ENCODE measurements at places on chromosomes 12 and 14.
A peak's percentile ranks its signal among the peaks of the same experiment; 100 is the strongest.

DNA sequence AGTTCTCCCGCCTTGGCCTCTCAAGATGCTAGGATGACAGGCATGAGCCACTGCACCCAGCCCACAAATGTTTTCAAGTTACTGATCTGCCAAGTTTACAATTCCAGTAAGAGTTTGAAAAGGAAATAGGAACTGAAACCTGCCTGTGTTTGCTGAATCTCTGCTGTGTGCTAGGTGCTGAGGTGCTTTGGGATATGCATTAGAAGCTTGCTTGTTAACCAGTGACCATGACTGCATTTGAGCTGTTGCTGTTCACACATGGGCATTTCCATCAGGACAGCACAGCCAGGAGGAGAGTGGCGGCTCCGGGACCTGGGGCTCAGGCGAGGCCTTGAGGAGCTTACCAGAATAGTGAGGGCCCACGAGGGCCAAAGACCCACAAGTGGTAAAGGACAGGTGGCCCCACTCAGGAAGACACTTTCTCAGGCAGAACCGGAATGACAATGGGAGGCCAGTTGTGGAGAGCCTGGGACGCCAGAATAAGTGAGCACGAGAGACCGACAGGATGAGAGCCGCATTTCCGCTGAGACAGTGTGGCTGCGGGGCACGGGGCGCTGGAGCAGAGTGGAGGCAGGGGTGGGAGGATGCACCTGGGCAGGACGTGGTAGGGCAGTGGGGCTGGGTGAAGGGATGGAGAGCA, 54.5 kb upstream of the MMP17 start:
- no peaks in the 10 kb centered on the region for H3K27me3 ChIP-seq
- H3K27ac ChIP-seq = no peak overlapping the region
- peaks cover 11% of the 10 kb centered on the region for H3K36me3 ChIP-seq
- H3K4me1 ChIP-seq = no peaks in the 10 kb centered on the region
- no peak for DNase-seq

- H3K27ac ChIP-seq = peak overlapping the region; percentile 55
- peaks cover 11% of the 10 kb centered on the region for H3K36me3 ChIP-seq
- peaks cover 58% of the 10 kb centered on the region for H3K4me1 ChIP-seq
- peak; percentile 55 for DNase-seq
These were observed 14.1 kb downstream of the PPFIBP1 start for GRCh38 chr12:27537855-27538675.

DNA sequence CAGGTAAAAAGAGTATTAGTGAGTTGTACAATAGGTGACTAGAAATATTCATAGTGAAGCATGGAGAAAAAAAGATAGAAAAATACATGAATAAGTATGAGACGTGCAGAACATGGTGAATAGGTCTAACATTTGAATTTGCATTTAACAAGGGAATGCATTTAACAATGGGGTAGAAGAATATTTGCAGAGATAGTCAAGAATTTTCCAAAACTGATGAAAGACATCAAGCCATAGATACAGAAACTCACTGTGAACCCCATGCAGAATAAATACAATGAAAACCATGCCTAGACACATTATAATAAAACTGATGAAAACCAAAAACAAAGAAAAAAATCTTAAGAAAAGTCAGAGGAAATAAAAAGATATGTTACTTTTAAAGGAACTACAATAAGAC, 184.8 kb downstream of the KTN1 start:
- H3K4me3 ChIP-seq = no peak overlapping the region
- no peak for DNase-seq
- no peak overlapping the region for H3K27ac ChIP-seq
- H3K27me3 ChIP-seq = peaks cover 6% of the 10 kb centered on the region
- H3K4me1 ChIP-seq = no peaks in the 10 kb centered on the region
- no peaks in the 10 kb centered on the region for H3K36me3 ChIP-seq

- no peak overlapping the region for H3K27ac ChIP-seq
- no peak for DNase-seq
- no peak overlapping the region for H3K4me3 ChIP-seq
- no peaks in the 10 kb centered on the region for H3K36me3 ChIP-seq
- H3K27me3 ChIP-seq = peaks cover 22% of the 10 kb centered on the region
These were observed 34.9 kb upstream of the JDP2 start for GRCh38 chr14:75392686-75393641.

GRCh38 chr12:108046135-108046534, 83.0 kb upstream of the WSCD2 start:
- H3K4me1 ChIP-seq = no peaks in the 10 kb centered on the region
- H3K27ac ChIP-seq = no peak overlapping the region
- H3K4me3 ChIP-seq = no peak overlapping the region
- H3K27me3 ChIP-seq = no peaks in the 10 kb centered on the region
- H3K36me3 ChIP-seq = no peaks in the 10 kb centered on the region

DNA sequence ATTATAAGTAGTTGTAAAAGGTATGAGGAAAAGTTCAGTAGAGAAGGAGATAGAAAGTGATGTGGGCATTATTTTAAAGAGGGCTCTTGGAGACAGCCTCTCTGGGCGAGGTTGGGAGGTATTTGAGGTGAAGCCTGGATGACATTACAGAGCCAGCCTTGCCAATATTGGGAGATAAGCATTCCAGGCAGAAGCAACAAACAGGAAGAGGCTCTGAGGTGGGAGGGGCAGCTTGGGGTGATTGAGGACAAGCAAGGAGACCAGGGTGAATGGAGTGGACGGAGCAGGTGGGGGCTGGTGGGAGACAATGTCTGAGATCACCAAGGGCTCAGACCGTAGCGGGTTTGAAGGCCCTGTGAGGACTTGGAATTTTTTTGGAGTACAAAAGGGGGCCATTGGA, 87.3 kb downstream of the DYRK2 start:
- no peaks in the 10 kb centered on the region for H3K27me3 ChIP-seq
- no peak overlapping the region for H3K4me3 ChIP-seq
- no peak for DNase-seq
- no peaks in the 10 kb centered on the region for H3K4me1 ChIP-seq
- no peak overlapping the region for H3K27ac ChIP-seq

DNA sequence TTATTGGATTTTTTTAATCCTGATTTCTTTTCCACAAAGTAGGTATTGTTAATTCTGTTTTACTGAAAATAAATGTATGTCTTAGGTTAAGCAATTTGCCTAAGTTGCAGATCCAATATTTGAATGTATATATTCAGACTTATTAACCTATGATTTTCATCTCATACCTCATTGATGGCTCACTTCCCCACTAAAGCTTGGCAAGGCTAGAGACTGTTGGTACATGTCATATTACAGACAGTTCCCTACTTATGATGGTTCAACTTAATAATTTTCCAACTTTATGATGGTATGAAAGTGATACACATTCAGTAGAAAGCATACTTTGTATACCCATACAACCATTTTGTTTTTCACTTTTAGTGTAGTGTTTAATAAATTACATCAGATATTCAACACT, 33.2 kb upstream of the KCNH3 start:
- no peaks in the 10 kb centered on the region for H3K27me3 ChIP-seq
- DNase-seq = peak; percentile 47
- no peak overlapping the region for H3K4me3 ChIP-seq
- peaks cover 15% of the 10 kb centered on the region for H3K4me1 ChIP-seq

- no peak overlapping the region for H3K4me3 ChIP-seq
- DNase-seq = no peak
- H3K36me3 ChIP-seq = no peaks in the 10 kb centered on the region
- no peaks in the 10 kb centered on the region for H3K27me3 ChIP-seq
- H3K27ac ChIP-seq = no peak overlapping the region
These were observed 10.6 kb upstream of the LBHD2 start for GRCh38 chr14:103073367-103073875.

DNA sequence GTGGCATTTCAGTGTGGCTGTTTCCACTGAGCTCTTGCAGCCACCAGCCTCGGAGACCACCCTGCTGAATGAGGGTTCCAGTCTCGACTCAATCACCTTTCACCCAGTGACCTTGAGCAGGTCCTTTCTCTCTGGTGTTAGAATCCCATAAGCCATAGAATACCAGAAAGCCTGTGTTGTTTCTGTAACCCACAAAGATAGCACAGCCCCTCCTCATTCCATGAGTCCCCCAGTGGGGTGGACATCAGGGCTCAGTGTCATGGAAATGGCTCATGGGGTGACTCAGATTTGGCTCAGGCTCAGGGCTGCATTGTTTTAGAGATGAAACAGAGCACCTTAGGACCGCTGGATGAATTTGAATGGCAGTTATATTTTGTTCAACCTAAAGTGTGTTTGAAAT, 171.5 kb downstream of the PTPN11 start:
- no peaks in the 10 kb centered on the region for H3K27me3 ChIP-seq
- H3K36me3 ChIP-seq = no peaks in the 10 kb centered on the region
- H3K4me3 ChIP-seq = no peak overlapping the region

DNA sequence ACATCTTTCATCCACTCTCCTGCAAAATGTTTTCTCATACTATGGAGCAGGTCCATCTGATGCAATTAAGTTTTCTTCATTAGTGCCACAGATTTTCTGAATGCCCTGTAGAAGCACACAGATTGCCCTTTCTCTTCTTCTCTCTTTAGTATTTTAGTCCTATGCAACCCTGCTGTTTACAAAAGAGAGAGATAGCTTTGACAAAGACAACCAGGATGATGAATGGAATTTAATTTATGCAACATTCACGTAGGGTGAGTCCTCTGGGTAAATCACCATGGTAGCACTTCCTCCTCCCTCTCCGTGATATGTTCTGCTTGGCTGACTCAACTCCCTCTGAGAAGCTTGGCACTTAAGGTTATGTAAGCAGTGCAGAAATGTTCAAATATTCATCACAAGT, 400.9 kb upstream of the PDE3A start:
- peak; percentile 97 for DNase-seq
- no peaks in the 10 kb centered on the region for H3K36me3 ChIP-seq
- peak overlapping the region; percentile 56 for H3K27ac ChIP-seq
- H3K4me1 ChIP-seq = peaks cover 44% of the 10 kb centered on the region

DNA sequence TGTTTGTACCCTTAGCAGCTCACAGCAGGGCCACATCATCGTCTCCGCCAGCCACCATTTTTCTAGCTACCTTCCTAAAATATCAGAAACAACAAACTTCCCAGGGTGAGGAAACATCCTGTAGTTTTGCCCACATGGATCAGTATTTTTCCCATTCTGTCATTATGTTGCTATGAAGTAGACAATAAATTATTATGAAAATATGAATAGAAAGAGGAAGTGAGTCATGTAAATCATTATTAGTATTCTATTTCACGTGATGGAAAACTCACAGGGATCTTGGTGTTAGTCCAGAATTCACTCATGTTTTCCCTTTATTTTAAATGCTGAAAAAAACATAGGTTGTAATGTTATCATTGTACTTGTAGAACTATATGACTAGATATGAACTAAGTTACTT, 319.4 kb downstream of the SYT1 start:
- DNase-seq = no peak
- H3K4me3 ChIP-seq = no peak overlapping the region
- no peaks in the 10 kb centered on the region for H3K36me3 ChIP-seq
- H3K27me3 ChIP-seq = no peaks in the 10 kb centered on the region
- H3K4me1 ChIP-seq = no peaks in the 10 kb centered on the region
